ENCODE measurements at places on chromosomes 13 and 19.

DNA sequence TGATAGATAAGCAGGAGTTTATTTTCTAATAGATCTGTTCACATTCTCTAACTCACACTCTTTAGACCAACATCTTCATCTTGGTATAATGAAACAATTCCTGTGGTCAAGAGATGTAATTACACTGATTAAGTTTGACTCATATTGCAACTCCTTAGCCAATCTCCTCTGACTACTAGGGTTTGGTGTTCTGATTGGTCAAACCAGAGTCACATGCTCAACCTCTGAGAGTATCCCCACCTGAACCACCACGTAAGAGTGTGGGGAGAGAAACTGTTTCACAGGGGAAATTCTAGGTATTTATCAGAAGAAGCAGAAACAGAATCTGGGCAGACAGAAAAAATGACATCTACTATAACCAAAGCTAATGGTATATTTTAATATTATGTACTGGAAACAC is 42.4 kb downstream of the UQCRFS1 start:
- no peak for DNase-seq

GRCh38 chr19:14561847-14562351 is 10.0 kb downstream of the NDUFB7 start:
- no peak for DNase-seq

GRCh38 chr19:4112367-4112766 is 11.6 kb downstream of the MAP2K2 start:
- DNase-seq: no peak

- no peak for DNase-seq
Observed at GRCh38 chr13:37179645-37180044, 74.2 kb upstream of the CSNK1A1L start.

DNA sequence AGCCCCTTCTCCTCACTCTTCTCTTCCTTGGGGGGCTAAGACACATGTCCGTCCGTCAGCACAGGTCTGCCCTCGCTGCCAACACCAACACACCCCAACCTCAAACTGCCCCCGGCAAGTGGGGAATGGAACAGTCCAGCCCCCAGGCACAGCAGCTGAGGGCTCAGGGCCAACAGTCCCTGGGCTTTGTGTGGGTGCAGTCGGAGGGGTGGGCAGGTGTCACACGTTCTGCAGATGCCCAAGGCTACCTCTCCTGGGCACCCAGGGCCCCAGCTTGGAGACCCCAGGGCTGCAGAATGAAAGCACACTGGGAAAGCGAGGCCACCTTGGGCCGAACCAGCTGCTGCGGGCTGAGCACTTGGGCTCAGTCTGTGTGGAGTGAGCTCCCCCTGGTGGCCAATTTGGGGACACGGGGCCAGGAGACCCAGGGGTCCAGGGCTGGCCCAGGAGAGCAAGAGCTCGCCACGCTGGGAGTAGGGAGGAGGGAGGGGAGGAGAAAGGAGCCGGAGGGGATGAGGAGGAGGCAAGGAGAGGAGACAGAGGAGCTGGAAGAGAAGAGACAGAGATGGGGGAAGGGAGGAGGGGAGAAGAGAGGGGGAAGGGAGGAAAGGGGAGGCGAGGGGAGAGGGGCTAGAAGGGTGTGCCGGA is 14.0 kb upstream of the ATP8B3 start:
- DNase-seq: no peak

DNA sequence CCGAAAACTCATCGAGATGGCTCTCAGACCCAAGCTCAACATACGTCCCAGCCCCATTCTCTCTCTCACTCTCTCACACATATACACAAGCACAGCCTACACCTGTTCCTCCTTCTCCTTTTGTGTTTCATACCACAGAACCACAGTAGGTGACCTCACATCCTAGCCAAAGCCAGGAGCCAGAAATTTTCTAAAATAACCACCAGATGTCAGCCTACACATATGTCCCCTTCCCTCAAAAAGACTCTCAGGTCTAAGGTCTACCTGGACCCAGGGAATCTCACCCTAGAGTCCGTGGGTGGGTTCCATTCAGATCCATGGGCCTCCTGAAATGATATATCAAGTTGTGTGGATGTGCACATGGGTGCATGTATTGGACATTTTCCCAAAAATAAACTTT is 104.2 kb upstream of the IPO5 start:
- DNase-seq: no peak

DNA sequence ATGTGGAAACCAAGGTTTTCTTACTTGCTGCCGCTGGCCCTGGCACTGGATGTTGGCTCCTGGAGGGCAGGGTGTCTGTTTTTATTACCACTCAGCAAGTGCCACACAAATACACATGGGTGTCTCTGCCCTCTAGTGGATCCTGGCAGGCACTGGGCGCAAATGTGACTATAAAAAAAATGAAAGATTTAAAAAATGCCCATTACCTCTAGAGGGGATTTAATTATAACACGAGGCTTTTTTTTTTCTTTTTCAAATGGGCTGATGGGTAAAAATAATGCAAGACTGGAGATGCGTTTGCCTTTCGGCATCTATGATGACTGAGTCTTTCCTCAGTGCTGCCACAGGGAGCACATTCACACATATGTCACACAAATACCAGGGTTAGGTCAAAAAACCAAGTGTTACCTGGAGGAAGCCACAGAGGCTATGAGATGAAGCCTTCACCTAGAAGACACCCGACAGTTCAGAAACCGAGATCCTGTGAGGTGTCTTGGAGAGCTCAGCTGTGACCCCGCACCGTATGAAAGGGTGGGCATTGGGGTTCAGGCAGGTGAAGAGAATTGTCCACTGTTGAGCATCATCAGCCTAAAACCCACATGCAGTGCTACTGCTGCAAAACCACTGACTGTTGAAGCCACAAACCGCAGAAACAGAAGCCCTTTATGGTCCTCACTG is 25.7 kb downstream of the CHAMP1 start:
- DNase-seq: no peak

GRCh38 chr13:34589581-34589980 is 352.5 kb upstream of the NBEA start:
- no peak for DNase-seq

DNA sequence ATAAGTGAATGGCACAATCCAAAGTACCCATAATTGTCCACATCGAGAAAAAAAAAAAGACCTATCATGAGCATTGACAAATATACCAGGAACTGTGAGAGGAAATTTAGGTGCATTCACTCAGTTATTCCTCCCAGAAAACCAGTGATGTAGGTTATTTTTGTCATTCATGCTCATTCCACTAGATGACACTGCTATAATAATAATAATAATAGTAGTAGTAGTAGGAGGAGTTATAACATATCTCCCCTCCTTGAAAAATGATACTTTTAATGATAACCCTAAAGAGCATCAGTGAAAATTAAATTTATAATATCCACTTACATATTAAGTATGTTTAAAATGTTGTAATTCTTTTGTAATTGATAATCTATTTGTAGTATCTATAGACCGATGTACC is 463.9 kb upstream of the MIR17HG start:
- DNase-seq: no peak

DNA sequence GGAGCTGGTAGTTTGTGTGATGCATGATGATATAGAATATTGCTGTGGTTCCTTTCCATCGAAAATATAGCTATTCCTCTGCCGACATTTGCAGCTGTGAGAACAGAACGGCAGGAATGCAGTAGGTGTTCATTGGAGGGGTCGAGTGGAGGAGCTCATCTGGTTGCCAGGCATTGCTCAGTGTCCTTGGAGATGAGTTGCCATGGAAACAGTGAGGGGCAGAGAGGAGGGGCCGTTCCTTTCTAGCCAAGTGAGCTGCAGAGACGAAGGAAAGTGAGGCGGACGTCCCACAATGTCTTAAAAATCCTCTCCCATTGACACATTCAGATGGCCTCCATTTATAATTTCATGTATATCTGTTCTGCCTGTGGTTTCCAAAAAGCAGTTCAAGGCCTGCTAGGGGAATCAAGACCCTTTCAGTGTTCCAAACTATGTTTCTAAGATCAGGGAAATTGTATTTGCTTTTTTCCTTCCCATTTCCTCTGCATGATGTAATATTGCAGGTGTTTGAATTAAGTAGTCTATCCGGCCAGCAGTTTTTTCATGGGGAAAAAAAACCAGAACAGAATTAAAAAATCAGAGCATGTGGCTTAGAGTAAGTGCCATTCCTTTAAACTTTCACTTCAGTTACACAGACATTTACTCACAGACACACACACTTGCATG is 41.2 kb upstream of the ZNF835 start:
- DNase-seq: no peak

- no peak for DNase-seq
Observed at GRCh38 chr19:35249146-35249847, 495 bp downstream of the LSR start.

GRCh38 chr19:18342090-18342632 is 1.8 kb downstream of the PGPEP1 start:
- no peak for DNase-seq

DNA sequence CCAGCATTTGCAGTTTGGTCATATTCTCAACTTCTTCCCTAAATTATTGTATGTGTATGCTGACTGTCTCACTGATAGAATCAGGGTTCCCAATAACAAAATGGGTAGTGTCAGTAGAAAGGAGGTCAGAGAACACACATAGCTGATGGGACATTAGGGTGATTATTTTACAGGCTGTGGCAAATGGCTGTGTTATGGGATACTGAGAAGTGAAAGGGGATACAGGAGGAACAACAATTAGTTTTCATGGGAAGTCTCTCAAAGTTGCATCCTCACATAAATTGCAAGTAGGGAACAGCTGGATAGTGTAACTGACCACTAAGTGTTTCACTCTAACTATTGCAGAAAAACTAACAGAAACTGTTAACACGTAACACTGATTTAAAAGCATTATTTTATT is 1199.3 kb downstream of the PCDH17 start:
- DNase-seq: no peak

DNA sequence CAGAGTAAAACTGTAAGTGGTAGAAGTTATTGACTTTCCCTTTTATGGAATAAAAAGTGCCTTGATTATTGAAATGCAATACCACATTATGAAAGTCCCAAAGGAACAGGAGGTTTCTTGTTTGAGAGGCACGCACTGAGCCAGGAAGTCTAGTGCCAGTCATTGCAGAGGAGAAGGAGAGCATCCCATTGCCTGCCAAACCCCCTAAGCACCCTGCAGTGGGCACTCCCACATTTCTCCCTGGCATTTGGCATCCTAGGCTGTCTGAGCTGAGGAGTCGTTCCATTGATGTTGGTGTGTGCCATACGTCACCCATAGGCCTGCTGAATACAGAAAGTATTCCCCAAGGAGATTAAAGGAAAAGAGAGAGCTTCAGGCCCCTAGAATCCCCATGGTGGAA is 85.7 kb upstream of the MBNL2 start:
- DNase-seq: no peak

GRCh38 chr19:19538785-19539166 is 711 bp downstream of the CILP2 start:
- no peak for DNase-seq

- no peak for DNase-seq
Observed at GRCh38 chr19:46466536-46467196, 4.7 kb downstream of the PNMA8A start.

DNA sequence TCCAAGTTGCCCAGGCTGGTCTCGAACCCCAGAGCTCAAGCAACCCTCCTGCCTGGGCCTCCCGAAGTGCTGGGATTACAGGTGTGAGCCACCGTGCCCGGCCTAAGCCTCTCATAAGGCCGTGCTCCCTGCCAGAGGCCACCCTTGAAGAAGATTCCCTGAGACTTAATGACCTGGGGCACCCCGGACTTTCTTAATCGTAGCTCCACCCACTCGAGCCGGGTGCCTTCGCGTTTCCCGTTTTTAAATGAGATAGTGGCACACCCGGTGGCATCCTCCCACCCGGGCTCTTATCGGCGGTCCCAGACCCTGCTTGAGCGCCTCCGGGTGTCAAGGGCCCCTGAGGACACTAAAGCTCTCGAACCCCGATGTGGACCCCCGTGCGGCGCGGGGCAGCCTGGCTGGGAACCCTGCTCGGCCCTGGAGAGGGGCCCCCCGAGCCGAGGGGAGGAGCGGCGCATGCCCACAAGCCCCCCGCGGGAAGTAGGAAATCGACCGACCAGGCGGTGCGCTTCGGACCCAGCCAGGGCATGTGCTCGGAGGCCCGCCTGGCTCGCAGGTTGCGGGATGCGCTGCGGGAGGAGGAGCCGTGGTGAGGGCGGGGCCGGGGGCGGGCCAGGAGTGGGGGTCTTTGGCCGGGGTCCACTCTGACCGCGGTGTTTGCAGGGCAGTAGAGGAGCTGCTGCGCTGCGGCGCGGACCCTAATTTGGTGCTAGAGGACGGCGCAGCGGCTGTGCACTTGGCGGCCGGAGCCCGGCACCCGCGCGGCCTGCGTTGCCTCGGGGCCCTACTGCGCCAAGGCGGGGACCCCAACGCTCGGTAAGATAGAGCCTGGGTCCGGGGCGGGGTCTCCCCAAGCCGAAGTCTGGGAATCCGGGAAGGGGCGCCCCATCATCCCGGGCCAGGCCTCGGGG is at the start of gene ANKLE1:
TSS of gene ANKLE1 (plus strand) at position 511 of the 914 bp plus-strand sequence. CDS start at position 531, 20 bp downstream.
- no peak for DNase-seq

- DNase-seq: no peak
Observed at GRCh38 chr13:54563286-54563685, 1534.7 kb downstream of the OLFM4 start.

DNA sequence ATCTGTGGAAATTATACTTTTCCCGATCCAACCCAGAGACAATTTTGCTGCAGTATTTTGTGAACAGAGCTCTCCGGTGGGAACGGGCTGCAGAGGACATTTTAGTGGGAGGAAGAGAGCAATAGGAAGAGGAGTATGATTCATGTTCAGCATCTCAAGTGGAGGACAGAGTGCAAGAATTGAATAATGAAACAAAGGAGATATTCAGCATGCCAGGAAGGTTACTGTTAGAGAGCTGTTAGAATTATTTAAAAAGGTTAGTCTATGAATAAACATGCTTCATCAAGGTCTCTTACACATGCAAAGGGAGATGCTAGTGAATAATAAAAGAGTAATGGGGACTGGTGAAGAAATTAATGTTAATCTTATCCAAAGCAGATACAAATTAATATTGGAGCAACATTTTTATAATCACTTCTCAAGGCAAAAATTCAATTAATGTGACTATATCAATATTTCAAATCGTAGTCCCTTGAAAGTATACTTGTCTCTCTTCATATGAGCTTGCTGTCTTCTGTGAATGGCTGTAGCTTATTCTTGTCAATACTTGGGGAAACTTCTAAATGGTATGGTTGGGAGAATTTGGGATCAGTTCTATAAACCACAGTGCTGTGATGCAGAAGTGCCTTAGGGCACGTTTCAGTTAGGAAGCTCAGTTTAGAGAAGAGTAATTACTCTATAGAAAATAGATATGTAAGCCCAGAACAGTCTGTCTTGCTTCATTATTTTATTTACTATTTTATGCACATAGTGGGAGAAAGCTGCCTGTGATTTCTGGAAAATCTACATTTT is 1165.8 kb downstream of the OLFM4 start:
- DNase-seq: no peak

GRCh38 chr13:19117913-19118739 is 63.5 kb downstream of the TUBA3C start:
- no peak for DNase-seq

GRCh38 chr13:62760724-62761123 is 1345.1 kb upstream of the PCDH20 start:
- no peak for DNase-seq

- DNase-seq: no peak
Observed at GRCh38 chr13:98768522-98768921, 16.1 kb upstream of the SLC15A1 start.

All from coronary artery (tissue), 2 donors.